ENCODE measurements at places on chromosomes 2 and 18. TPM values are rescaled to one million over a fixed set of nuclear protein-coding genes. Genes with fewer than 3 reads are reported as not detected.

Gene NAT8
- total RNA-seq: not detected

Gene HRH4
- not detected for total RNA-seq

Gene LRP2
- total RNA-seq: 0.16 TPM

Gene KYNU
- 0.16 TPM for total RNA-seq

Gene MRPS5
- total RNA-seq: 49.0 TPM

Gene UGT1A5
- not detected for total RNA-seq

Gene SCYGR4
- total RNA-seq: not detected

DNA sequence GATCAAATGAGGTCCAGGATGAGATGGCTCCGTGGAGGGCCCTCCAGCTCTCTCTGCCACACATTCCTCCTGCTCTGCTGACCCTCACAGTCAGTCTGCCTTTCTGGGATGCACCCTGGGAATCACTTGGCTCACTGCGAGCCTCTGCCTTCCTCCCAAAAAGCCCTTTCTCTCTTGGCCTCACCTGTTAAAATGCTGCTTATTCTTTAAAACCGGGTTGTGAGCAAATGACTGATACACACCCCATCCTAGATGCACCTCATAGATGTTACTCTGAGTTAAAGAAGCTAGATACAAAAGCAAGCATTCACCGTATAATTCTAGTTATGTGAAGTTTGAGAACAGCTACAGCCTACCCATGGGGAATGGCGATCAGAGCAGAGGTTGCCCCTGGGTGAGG is 167.7 kb upstream of the MYCN start:
- DNase-seq: no peak

DNA sequence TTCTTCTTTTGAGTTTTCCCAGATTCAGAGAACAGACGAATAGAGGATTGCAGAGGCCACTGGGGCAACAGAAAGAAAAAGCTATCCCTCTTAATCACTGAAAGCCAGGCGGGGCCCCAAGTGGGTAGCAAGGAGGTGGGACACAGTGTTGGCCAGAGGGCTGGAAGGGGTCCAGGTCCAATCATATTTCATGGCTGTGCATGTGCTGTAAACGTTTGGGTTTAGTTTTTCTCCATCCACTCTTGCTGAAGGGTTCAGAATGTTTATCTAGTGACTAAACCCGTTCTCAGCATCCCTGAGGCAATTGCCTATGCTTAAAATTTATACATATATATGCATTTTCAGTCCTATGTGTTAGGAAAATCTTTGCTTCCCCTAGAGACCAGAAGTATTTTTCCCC is 99.4 kb upstream of the EPHA4 start:
- DNase-seq: no peak

GRCh38 chr18:80252136-80252535 is 4.8 kb upstream of the PARD6G start:
- DNase-seq: no peak

DNA sequence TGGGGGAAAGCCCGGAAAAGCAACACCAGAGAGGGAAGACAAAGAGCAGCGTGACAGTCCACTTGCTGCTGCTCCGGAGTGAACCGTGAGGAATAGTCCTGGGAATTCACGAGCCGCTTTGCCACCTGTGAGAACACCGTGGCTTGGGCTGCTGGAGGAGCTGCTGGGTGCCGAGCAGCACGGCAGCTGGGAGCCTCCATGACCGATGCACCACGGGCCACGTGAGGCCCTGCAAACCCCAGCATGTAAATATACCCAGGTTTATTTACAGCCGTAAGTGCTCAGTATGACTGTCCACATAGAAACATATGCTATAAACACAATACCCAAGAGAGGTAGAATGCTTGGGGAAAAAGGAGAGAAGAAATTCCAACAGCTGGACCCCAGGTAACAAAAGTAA is 65.1 kb downstream of the SMIM21 start:
- no peak for DNase-seq

DNA sequence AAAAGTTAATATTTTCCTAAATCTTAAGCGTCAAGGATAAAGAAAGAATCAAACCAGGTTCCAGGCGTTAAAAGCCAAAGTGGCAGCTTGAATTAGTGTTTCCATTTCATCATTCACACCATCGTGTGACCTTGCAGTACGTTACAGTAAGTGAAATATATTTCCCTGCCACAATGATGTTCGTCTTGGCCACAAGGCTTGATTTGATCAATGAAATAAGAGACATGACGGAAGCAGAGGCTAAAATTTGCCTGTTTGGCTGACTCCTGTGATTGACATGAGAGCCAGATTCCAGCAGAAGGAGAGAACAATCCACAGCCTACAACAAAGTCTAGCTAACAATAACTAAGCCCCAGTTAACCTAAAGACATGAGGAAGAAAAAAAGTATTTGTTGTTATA is 62.0 kb downstream of the ASXL2 start:
- DNase-seq: no peak

DNA sequence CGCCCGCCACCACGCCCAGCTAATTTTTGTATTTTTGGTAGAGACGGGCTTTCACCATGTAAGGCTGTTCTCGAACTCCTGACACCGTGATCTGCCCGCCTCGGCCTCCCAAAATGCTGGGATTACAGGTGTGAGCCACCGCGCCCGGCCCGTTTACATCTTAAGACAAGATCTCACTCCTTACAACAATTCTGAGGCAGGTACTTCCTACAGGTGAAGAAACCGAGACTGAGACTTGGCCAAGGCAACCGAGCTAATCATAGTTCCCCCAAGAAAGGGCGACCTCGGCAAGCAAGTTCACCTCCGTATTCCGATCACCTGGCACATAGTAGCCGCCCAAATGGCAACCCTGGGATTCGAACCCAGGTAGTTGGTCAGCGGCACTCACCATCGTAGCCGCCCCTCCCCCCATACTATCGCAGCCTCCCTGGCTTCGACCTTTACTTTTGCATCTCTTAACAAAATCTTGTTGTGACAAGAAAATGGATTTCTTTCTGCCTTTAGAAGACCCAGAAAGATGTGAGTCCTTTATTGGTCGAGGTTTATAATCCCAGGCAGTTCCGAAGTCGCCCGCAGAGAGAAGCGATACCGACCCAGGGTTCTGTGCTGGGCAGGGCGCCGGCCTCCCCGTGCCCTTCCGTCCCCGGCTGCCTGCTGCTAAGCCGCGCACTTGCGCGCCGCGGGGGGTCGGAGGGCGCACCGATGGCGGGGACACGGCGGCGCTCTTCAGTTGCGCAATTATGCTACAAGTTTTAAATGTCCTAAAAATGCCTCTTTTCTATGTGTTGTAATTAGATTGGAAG is 1.1 kb upstream of the FZD5 start:
- no peak for DNase-seq

DNA sequence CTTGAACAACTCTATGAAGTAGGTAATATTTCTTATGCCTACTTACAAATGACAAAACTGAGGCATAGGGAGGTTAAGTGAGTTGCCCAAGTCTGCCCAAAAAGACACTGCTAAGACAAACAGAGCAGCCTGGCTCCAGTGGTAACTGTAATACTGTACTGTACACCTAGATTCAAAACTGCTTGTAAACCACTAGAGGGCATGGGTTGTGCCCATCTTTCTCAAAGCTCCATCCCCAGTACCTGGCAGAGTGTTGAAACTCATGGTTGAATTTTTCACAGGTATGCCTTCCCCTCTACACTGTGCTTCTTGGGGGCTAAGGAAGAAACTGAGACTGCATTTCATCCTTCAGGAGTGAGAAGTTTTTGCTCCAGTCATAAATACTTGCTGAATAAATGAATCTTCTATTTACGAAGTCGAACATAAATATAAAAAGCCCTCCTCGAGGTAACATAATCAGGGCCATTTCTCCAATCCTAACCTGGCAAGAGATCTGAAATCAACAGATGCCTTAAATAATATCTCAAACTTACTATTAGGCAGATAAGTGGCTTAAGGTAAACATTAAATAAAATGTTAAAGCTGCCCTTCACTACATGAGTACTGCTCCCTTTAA is 2.0 kb downstream of the PPP4R1 start:
- DNase-seq: peak; percentile 3

DNA sequence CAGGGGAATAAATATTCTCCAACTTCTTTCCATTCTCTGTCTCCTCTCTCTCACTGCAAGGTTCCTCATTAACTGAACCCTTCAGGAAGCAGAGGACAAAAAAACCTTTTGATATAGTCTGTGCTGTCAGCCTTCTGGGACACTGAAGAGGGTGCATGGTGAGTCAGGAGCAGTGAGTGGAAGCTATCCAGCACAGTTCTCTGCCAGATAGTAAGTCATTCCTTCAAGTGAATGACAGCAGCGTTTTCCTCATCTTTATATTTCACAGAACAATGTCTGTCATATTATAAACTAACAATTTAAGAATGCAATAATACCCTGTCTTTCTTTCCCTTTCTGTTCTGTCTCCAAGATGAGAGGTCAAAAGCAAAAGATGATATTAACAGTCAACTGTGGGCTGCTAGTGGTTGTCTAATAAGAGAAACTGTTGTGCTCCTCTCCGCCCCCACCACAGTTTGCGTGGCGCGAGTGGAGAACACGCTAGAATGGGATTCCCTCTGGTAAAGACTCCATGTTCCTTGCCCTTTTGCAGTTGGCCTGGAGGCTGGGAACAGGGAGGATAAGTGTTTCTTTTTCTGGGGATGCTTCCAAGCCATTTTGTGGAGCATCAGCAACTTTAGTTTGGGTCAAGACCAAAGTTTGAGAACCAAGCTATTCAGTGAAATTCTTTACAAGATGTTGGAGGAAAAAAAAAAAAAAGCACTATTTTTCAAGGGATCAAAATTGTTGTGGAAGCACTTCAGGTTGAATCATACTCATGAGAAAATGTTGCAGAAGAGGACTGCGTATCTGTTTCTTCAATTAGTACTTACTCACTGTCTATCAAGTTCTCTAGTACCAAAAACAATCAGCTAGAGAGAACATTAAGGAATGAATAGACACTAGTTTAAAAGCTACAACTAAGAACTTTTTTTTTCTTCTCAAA is 430.2 kb downstream of the SETBP1 start:
- DNase-seq: no peak

- DNase-seq: no peak
Measured at GRCh38 chr2:85706599-85707296, 12.6 kb downstream of the GNLY start.

- no peak for DNase-seq
Measured at GRCh38 chr2:219961947-219962498, 334.6 kb downstream of the SLC4A3 start.

- no peak for DNase-seq
Measured at GRCh38 chr18:49879271-49879580, 65.9 kb upstream of the ACAA2 start.

- no peak for DNase-seq
Measured at GRCh38 chr2:168798076-168798887, 4.2 kb upstream of the NOSTRIN start.

DNA sequence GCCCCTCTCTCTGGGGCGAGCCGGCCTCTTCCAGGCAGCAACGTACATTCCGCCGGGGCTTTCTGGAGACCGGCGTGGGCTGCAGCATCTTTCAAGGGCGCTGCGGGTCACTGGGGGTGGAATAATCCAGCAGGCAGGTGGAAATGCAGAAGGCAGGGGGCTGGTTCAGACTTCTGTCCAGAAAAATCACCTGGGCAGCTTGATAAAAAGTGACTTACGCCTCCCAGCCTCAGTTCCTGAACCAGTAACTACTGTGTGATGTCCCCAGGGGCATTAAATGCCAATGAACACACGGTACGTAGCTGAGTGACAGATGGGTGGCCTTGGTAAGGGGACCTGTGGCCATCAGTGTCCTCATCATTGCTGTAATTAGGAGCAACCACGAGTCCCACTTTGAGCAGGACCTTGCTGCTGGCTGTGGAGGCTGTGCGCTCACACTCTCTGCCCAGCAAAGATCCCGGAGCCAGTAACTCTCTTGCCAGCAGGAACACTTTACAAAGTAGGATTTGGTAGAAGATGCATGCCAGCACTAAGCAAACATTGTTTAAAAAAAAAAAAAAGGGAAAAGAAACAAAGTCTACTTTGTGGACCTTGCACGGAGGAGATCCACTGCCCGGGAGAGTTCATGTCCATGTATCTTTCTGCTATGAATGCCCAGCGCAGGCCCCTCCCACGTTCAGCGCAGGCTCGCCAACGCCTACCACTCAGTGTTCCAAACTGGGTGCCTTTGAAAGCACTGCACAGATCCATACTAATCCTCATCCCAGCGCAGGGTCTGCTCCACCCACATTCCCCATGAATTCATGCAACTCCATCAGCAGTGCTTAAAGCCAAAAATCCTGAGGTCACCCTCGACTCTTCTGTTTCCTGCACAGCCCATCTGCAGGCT is 177.3 kb downstream of the HDAC4 start:
- DNase-seq: peak; percentile 62

DNA sequence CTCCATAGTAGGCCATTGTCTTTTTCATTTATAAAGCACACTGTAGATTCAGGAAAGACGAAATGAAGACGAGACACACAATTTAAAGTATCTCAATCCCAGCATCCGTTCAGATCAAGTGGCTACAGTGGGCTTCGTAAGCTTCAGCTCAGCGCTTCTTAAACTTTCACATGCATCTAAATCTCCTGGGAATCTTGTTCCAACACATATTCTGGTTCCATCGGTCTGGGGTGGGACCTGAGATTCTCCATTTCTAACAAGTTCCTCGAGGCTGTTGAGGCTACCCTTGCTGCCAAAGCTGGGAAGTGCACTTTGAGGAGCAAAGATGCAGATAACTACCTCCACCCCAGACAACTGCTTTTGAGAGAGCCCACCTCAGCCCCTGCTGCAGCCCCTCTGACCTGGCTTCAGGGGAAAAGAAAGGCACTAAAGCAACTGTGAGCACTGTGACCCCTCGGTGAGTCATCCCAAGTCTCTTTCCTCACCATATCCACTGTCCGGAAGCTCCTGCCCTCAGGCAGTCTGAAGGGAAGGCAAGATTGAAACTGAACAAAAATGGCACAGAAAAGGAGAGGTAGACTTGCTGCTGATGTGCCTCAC is 201.1 kb upstream of the FBXO11 start:
- no peak for DNase-seq

DNA sequence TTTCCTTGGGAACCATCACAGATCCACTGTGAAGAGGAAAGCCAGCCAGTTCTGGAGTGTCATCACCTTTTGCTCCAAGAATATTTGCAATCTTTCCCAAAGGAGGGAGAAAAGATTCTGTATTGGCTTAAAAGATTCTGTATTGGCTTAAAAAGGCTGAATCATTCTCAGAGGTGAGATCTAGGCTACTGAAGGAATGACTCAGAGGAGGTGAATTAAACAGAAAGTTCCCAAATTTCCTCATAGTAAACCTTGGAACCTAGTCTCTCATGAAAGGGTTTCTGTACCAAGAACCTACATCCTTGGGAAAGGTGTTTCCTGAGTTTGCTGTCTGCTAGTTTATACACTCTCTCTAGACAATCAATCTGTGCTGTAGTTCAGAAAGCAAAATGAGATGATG is 34.1 kb upstream of the GRB14 start:
- no peak for DNase-seq

DNA sequence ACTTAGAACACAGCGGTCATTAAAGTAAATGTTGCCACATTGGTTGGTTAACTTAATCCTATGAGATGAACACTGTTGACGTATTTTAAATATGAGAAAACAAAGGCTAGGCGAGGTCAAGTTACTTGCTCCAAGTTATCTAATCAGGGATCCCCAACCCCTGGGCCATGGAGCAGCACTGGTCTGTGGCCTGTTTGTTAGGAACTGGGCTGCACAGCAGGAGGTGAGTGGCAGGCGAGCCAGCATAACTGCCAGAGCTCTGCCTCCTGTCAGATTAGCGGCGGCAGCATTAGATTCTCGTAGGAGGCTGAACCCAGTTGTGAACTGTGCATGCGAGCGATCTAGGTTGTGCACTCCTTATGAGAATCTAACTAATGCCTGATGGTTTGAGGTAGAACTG is 878.9 kb downstream of the CPS1 start:
- no peak for DNase-seq
